ENCODE measurements at places on chromosomes 7 and 10. TPM values are rescaled to one million over a fixed set of nuclear protein-coding genes. Genes with fewer than 3 reads are reported as not detected.

Gene HMX2
- total RNA-seq: not detected

Gene KEL
- not detected for total RNA-seq

Gene ASZ1
- total RNA-seq: not detected

Gene GJC3
- total RNA-seq: not detected

Gene PRTFDC1
- 39.6 TPM for total RNA-seq

Gene BTBD16
- 0.09 TPM for total RNA-seq

Gene TRIM56
- total RNA-seq: 10.0 TPM

All from fibroblast of the aortic adventitia (primary cell).